ENCODE measurements at places on chromosomes 2 and 18.

DNA sequence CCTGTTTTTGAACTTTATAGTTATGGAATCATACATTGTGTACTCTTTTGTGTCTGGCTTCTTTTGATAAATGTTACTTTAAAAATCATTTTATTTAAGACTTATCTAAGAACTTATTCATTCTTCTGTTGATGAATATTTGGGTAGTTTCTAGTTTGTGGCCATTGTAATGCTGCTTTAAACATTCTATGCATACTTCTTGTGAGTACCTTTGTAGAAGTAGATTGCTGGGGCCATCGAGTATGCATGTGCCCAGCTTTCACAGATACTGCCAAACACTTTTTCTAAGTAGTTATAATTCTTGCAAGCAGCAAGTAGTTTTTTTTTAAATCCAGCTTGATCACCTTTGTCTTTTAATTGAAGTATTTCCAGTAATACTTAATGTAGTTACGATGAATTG is 11.1 kb downstream of the CD302 start:
- no peak for DNase-seq

- DNase-seq, result no peak
Observed at GRCh38 chr2:19228181-19228593, 130.2 kb downstream of the OSR1 start.

DNA sequence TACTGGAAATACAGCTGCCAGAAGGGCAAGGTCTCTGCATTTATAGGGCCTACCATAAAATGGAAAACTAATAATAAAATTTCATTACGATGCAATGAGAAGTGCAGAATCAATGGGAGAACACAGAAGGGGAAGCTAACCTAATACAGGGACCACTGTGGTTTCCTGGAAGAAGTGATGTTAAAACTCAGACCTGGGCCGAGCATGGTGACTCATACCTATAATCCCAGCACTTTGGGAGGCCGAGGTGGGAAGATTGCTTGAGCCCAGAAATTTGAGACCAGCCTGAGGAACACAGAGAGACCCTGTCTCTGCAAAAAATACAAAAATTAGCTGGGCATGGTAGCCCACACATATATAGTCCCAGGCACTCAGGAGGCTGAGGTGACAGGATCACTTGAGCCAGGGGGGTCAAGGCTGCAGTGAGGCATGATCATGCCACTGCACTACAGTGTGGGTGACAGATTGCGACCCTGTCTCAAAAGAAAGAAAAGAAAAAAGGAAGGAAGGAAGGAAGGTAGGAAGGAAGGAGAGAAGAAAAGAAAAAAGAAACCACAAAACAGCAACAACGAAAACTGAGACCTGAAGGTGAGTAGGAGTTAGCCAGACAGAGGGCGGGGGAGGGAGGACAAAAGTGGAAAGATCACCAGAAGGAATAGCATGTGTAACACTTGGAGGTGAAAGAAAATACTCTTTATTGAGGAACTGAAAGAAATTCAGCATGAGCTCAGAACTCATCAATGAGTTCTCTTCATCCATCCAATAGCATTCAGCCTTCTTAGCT is 58.3 kb upstream of the DTNA start:
- no peak for DNase-seq

DNA sequence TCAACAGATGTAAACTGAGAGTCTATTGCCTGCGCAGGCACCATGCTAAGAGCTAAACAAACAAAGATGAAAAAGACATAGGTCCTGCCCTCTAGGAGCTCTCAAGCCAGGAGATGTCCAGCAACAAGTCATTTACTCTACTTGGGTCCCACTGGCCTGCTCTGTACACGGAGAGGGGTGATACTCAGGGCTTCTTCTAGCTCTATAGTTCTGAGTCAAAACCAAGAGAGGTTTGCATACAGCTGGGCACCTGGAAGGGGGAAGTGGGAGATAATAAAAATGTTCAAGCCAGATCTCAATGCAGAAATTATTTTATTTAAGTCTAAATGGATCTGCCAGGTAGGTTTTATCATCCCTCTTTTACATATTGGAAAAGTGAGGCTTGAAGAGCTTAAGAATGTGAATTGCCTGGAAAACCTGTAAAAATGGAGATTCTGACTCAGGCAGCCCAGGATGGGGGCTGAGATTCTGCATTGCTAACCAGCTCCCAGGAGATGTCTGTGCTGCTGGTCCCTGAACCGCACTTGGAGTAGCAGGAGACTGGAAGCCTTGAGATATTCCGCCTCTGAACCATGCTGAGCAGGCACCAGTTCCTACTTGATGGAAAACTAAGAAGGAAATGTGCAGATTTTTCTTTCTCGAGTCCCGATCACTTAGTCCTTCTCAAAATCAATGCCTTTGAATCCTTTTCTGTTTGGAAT is 201.1 kb downstream of the PRKCE start:
- DNase-seq, result no peak

DNA sequence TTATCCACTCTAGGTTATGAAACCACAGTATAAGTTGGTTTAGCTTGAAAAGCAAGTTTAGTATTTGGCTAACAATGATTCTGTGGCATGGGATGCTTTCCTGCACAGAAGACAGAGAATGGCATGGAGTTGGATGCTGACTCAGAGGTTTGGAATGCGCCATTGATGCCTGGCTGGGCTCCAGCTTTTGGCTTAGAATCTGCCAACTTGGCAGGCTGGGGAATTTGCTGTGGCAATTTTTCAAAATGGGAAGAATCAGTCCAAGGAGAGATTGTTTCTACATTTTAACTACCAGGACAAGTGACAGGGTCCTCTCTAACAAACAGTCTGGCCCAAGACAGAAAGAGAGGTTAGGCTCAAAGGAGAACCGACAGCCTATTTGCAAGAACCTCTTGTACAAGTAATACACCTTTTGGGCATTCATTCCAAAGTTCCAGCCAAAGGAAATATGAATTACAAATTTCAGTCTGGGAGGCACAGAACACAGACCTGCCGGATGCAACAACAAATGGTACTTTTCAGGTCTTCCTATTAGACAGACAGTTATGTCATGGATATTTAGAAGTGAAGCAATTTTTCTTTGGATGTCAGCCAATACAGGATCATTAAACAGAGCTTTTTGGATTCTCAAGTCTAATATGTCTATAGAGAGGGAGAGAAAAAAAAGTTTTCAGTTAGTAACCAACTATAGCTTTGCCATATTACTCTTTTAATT is 1027.7 kb downstream of the TMEM182 start:
- DNase-seq, result no peak

DNA sequence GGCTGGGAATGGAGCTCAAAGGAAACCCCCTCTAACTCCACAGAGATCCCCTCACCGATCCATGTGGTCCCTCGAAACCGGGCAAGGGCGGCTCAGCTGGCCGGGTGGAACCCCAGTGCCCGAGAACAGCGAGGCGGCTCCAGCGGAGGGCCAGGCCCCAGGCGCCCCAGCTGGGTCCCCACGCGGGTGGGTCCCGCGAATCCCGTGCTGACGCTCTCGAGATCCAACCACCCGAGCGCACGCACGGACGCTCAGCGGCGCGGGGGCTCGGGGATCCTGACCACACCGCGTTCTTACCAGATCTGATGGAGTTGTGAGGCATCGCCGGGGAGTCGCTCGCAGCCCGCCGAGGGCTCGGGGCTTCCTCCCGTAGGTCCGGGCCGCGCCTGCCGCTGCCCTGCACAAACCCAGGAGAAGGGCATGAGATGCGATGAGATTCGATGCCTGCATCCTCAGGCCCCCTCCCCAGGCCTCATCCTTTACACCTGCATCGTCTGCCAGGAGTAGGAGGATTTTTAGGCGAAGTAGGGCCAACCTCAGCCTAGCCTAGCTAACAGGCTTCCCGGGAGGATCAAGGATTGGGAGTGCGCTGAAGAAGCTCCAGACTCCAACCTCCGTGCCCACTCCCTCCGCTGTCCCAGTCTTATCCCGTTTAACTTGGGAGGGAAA is 514 bp downstream of the PAX8 start:
- no peak for DNase-seq

- DNase-seq, result no peak
Observed at GRCh38 chr2:134181219-134181618, 72.7 kb upstream of the MGAT5 start.

DNA sequence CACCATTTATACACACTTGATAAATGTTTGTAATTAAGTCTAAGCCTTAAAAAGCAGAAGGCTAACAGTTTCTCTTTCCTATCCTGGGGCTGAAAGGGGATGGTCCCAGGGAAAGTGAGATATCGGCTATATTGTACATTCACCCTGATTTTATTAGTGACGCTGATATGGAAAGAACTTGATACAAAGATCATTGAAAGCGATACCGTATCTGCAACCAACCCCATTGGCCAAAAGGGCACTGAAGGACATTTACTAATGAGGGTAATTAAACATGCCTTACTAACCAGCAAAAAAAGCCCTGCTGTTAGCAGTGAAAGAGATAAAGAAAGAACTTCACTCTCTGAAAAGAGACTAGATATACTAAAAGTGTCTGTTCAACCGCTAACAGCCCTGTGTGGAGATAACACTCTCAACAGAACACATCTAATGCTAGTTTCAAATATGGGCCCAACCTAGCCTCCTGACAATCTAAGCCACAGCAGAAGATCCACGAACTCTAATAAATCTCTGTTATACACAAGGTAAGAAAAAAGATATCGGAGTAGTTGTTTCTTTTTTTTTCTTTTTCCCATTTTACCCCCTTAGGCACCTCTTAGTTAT is 200.0 kb downstream of the CDH2 start:
- no peak for DNase-seq

DNA sequence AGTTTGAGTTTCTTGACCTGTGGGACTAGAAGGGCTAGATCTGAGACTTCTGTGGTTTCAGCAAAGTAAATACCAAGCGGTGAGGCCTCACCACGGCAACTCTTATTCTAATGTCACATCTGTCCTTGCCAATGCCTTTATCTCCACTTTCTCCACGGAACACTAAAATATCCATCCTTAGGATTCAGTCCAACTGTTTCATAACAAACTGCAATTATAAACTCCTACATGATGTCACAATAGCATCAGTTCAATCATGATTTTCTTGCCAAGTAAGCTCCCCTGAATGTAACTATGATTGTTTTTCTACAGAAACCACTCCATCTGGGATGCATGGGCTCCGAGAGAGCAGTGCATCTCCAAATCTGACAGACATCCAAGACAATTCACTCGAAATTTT is 79.6 kb downstream of the LRATD1 start:
- DNase-seq, result no peak

- DNase-seq, result no peak
Observed at GRCh38 chr2:47303341-47304148, 99.4 kb upstream of the MSH2 start.

DNA sequence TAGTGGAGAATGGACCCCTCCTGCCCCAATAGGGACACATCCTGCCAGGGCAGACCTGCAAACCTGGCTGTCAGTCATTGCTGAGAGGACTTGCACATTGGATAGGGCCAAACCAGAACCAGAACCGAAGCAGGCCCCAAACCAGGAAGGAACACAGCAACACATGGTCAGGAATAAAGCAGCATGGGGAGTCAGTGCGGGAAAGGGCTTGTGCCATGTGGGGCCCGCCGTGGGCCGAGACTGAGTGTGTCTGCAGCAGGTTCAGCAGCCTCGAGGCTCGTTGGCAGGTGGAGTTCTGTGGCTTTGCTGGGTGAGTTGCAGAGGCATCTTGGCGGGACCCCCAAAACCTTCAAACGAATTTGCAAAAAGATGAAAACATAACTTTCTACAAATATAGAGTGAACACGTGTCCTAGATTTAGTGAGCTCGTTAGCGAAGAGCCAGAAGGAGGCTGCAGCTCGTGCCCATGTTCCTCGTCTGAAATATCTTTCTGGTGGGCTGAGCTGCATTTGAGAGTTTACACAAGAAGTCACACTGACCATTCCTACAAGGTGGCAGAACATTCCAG is 44.9 kb upstream of the LDLRAD4 start:
- no peak for DNase-seq

GRCh38 chr2:193267496-193268002 is 1072.8 kb upstream of the TMEFF2 start:
- no peak for DNase-seq

GRCh38 chr2:83478037-83478436 is 981.0 kb downstream of the SUCLG1 start:
- no peak for DNase-seq

DNA sequence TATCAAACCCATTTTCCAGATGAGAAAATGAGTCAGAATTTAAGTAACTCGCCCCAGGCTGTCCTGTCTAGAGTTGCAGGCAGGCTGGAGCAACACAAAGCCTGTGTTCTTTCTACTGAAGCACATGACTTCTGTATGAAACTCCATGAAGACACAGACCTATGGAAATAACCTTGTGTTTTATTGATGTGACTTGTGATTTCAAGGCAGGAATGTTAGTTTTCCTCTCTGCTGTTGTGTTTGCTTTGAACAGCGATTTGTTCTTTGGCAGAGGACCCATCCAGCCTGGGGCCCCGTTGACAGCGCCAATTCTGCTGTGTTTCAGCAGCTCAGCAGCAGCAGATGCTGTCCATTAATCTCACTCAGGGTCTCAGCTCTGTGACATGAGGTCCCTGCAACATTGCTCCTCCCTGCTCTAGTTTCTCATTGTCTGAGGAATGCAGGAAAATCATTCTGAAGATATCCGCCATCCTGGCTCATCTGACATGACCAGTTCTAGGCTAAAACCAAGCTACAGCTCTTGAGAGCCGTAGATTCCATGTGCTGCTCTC is 344.3 kb upstream of the RAB12 start:
- no peak for DNase-seq

- no peak for DNase-seq
Observed at GRCh38 chr18:28078298-28078697, 98.6 kb downstream of the CDH2 start.

DNA sequence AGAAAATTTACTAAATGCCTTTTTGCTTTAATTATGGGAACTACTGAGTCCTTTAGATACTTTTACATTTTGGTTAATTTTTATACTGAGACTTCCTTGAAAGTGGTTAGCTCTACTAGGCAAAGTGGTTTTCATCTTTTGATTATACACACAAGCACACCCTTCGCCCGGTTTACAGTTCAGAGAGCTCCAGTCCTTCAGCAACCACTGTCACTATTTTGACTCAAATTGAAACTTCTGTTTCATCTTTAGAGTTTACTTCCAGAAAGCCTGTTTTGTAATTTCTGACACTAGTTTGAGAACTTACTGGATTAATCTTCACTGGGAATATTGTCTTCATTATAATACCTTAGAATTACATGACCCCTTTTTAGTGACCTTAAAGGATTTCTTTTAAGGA is 140.3 kb upstream of the FOSL2 start:
- no peak for DNase-seq

- no peak for DNase-seq
Observed at GRCh38 chr2:179226961-179227259, 37.7 kb downstream of the SESTD1 start.

DNA sequence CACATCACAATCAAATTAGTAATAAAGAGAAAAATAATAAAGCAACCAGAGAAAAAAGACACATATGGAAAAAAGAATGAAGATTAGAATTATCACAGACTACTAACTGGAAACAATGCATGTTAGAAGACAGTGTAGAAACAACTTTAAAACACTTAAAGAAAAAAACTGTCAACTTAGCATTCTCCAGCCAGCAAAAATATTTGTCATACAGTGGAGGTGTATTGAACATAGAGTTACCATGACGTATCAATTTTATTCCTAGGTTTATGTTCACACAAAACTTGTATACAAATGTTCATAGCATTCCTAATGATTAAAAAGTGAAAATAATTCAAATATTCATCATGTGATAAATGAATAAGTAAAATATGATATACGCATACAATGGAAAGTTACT is 61.5 kb upstream of the ADAM23 start:
- no peak for DNase-seq
